Fibroblast of skin of left biceps (primary cell): ENCODE measurements at places on chromosomes 4 and X.

GRCh38 chr4:159577241-159577640 is 474.4 kb downstream of the RAPGEF2 start:
- DNase-seq = no peak

- no peak for DNase-seq
Measured at GRCh38 chr4:110442309-110442708, 33.6 kb upstream of the ENPEP start.

DNA sequence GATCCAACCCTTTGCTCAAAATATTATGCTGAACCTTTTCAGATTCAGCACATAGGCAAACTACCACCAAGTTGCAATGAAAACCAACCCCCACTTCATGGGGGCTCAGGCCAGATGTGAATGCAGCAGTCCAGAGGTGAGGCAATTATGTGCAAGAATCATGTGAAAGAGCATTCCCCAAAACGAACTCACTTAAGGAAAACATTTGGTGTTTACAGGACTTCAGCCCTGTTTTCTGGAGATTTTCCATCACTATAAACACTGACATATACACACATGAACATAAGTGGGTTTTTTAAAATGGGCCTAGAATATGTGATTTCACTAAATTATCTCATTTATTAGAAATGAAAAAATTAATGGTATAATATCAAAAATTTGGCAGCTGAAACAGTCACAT is 31.5 kb downstream of the BMP3 start:
- DNase-seq = no peak

DNA sequence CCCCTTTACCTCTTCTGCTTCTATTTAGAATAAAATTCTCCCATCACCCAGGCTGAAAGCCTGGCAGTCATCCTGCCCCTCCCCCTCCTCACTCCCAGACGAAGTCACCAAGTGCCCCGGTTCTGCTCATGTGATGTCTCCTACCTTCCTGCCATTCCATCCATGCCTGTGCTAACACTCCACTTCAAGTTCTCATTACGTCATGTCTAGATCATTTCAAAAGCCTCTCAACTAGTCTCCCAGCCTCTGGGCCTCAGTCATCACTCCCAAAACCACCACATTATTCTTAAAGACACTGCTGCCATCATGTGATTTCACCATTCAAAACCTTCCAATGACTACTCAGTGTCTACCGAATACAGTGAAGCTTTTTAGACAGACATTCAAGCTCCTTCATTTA is 17.2 kb upstream of the HOPX start:
- DNase-seq = no peak

DNA sequence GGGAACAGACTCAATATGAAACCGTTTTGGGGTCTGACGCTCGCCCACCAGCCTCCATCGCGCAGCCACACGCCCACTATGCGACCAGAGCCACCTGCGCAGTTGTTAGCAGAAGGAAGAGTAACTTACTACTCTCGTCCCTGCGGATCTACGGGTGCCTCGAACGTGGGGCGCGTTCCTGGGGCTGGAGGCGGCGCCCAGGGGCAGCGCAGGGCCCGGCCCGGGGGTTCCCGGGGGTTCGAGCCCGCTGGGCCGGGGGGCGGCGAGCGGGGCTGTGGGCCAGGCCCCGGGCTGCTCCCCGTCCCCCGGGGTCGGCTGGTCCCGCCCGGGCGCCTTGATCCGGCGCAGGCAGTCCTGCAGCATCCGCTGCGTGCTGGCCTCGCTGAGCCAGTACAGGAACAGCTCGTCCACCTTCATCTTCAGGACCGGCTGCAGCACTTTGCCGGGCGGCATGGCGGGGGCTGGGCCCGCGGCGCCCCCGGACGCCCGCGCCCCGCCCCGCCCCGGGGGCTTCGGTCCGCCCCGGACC is 404 bp downstream of the PPP2R3B start:
- DNase-seq = no peak

GRCh38 chr4:119313237-119313636 is 8.7 kb downstream of the FABP2 start:
- DNase-seq = no peak

DNA sequence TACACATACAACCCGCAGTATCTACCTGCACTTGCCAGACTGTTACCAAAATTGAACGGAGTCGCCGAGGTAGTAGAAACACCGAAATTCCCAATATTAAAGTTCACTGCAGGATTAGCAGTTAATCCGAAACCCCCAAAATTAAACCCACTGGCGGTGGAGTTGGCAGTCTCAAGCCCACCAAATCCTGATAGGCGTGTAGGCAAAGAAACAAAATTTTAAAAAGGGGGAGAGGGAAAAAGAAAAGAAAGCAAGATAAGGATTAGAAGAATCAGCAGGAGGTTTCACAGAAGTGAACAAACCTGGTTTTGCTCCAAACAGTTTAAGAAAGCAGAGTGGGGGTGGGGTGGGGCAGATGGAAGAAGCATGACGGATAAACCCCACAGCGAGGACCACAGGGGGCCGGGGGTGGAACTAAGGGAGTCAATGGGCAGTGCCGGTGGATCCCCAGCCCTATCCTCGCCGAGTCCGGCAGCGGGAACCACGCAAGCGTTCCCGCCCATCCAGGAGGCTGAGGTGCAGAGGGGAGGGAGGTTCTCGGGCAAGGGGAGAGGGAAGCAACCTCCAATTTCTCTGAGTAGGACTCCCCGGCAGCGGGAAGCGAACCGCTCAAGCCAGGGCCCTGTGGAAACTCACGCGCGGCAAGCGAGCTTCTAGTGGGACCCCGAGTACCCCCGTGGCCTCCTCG is 599 bp downstream of the NUP54 start:
- peak; percentile 44 for DNase-seq

- peak; percentile 9 for DNase-seq
Measured at GRCh38 chrX:81120936-81121371, 80.8 kb downstream of the HMGN5 start.

- no peak for DNase-seq
Measured at GRCh38 chr4:80014531-80014930, 58.5 kb downstream of the ANTXR2 start.

DNA sequence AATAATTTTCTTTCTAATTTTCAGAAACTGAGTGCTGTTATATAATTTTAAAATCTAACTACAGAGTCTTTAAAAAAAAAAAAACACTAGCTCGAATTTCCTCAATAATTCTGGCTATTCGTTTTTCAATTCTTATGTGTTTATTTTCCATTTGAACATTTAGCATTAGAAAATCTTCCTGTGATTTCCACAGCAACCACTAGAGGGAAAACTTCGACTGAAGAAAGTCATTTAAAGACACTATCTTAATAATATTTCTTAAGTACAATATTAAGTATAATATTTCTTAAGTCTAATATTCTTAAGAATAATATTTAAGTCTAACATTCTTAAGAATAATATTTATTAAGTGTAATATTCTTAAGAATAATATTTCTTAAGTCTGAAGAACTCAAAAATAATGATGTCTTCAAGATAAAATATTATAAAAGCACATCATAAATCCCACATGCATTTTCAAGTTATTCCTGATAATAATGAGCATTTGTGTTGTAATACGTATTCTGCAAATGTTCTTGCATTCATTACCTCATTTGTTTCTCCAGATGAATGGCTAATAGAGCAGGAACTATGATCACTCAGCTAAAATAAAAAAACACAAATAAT is 118.4 kb upstream of the WDR17 start:
- DNase-seq = peak; percentile 4

- DNase-seq = no peak
Measured at GRCh38 chr4:99091216-99091575, 2.6 kb upstream of the ADH5 start.

- DNase-seq = no peak
Measured at GRCh38 chrX:63466690-63467089, 115.6 kb upstream of the SPIN4 start.

DNA sequence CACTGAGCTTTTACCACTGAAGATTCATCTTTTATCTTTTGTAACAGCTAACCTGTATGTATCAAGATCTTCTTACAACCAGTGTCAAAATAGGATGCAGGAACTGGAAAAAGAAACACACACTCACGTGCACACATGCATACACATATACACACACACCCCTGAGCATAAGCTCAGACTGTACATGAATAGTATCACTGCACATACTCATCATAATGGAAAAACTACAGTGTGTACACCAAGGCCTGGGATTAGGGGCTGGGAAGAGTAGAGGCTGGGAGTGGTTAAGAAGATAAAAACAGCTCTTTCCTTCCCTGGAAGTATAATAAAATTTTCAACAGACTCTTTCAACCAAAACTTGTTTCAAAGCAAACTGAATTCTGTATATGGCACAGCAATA is 73.4 kb downstream of the RELL1 start:
- no peak for DNase-seq

DNA sequence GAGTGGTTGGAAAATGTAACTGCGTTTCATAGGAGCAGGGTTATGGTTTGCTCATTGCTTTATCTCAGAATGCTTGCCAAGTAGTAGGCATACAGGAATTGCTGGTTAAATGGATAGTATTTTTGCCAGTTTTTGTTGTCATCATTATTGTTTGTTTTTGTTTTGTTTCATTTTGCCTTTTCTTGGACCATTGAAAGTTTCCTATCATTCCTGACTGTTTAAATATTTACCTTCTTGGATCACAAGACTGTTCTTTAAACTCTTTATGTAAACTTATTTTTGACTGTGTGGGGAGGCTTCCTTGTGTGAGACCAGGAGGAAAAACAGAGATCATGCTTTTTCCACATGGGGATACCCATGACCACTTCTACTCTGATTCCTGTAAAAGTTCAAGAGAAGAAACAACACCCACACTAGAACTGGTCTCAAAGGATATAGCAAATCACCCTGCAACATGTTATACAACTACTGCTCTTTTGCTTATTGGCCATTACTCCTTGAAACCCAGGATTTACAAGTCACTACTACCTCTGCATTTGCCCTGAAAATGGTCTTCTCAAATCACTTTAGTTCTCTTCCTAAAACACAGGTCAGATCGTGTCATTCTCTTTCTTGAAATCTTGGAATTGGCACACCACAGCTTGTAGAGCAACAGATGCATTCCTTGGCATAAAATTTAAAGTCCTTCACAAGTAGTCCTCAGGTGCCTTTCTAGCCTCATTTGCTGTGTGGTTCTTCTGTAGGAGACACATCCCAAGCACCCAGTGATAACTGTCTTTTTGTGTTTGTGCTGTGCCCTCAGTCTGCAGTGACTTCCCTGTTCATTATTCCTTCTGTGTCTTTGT is 51.3 kb downstream of the FNIP2 start:
- no peak for DNase-seq

DNA sequence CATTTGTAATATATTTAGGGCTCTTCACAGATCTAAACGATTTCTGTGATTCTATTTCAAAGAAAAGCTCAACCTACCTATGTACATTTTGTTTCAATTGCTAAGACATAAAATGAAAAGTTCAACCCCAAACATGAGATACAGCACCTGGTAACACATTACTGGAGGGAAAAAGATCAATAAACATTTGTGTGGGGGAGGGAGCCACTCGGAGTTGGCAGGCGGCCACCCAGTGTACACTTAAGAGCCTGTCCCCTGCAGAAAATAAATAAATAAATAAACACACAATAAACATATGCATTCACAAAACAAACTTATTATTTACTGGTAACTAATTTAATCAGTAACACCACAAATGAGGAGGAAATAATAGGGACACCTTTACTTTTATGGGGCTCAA is 19.3 kb downstream of the PRSS48 start:
- DNase-seq = no peak

GRCh38 chrX:41273638-41274037 is 60.3 kb upstream of the DDX3X start:
- DNase-seq = no peak

- DNase-seq = no peak
Measured at GRCh38 chrX:36422368-36422767, 502.8 kb downstream of the CFAP47 start.

- no peak for DNase-seq
Measured at GRCh38 chr4:1684506-1685234, 557 bp upstream of the FAM53A start.

- DNase-seq = peak; percentile 90
Measured at GRCh38 chr4:77036206-77036605, 39.6 kb downstream of the CCNI start.

DNA sequence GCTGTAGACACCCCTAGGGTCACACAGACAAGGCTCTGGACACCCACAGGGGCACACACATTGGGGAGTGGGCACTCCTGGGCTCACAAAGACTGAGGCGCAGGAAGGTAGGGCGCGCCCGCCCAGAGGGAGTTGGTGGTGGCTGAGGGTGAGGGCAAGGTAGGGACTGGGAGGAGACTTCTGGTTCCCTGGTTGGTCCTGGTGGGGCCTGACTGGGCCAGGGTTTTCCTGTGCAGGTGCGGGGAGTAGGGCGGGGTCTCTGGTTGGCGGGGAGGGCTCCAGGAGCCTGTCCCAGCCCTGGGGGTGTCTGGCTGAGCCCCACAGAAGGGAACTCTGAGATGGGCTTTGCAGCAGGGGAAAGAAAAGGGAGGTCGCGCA is 6.7 kb upstream of the WAS start:
- no peak for DNase-seq

DNA sequence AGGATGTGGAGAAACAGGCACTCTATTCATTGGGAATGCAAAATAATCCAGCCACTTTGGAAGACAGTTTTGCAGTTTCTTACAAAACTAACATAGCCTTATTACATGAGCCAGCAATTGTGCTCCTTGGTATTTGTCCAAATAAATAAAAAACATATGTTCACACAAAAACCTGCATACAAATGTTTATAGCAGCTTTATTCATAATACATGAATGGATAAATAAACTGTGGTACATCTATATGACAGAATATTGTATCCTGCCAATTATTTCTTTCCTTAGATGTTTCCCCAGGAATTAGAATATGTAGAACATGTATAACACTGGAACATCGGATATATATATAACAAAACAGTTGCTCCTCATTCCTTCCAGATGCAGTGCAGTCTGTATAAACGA is 57.7 kb upstream of the VEGFC start:
- DNase-seq = no peak

DNA sequence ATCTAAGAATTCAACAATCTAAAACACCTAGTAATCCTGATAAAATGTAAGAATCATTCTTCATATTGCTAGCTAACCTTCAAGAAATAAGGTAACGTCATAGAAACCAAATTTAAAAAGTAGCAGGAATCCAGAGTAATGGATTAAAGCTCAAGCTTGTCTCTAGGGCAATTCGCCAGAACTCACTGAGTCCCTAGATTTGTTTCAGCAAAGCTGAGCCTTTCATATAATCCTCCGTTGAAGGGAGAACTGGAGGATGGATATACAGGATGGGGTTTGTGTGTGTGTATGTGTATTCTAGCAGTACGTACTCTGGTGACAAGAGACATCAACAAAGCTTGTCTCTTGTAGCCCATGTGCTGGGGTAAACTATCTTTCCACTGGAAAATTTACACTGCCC is 2173.5 kb upstream of the AGA start:
- DNase-seq = no peak

GRCh38 chr4:142861351-142861750 is 15.2 kb upstream of the INPP4B start:
- no peak for DNase-seq

- no peak for DNase-seq
Measured at GRCh38 chrX:110036162-110037033, 33.5 kb downstream of the TMEM164 start.

DNA sequence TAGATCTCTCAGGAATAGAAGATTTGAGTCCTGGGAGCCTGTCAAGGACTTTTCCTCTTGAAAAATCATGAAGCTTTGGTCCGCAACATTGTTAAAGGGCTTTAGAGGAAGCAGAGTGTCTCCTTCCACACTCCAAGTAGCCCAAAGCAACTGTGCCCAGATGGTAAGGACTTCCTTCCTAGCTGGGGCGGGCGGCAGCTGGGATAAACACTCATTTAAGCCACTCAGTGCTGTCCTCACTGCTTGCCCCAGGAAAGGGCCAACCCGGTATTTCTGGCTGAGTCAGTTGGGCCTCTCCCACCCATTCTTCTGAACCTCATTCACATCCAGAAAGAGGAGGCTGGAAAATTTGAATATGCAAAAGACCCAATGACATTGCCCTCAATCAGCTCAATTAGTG is 144.3 kb downstream of the CHIC2 start:
- no peak for DNase-seq

GRCh38 chrX:63784346-63784901 is 590 bp downstream of the ARHGEF9 start:
- DNase-seq = no peak
